ENCODE measurements at places on chromosomes 6 and 20.

DNA sequence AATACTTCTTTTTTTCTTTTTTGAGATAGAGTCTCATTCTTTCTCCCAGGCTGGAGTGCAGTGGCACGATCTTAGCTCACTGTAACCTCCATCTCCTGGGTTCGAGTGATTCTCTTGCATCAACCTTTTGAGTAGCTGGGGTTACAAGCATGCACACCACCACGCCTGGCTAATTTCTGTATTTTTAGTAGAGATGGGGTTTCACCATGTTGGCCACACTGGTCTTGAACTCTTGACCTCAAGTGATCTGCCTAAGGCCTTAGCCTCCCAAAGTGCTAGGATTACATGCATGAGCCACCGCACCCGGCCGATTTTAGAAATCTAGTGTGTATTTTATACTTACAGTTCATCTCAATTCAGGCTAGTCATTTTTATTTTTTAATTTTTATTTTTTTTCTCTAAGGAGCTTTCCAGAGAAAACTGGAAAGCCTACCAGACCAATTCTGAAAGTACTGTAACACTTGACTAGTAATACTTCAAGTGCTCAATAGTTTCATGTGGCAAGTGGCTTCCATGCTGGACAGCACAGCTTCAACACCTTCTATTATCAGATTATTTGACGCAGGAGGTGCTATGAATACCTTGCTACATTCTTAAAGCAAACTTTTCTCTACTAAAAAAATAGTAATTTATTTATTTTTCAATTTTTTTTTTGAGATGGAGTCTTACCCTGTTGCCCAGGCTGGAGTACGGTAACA, 25.0 kb downstream of the POLR1C start:
- no peak for DNase-seq

DNA sequence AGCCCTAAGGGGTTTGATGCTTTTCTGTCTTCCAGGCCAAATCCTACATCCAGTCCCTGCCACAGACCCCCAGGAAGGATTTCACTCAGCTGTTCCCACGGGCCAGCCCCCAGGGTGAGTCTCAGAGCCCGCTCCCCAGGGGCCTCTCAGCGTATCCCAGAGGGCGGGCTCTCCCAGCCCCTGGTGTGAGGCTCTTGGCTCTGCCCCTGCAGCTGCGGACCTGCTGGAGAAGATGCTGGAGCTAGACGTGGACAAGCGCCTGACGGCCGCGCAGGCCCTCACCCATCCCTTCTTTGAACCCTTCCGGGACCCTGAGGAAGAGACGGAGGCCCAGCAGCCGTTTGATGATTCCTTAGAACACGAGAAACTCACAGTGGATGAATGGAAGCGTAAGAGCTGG, 8.4 kb downstream of the MAPK13 start:
- no peak for DNase-seq

- DNase-seq = no peak
Observed at GRCh38 chr6:6402006-6402405, 81.5 kb upstream of the F13A1 start.

DNA sequence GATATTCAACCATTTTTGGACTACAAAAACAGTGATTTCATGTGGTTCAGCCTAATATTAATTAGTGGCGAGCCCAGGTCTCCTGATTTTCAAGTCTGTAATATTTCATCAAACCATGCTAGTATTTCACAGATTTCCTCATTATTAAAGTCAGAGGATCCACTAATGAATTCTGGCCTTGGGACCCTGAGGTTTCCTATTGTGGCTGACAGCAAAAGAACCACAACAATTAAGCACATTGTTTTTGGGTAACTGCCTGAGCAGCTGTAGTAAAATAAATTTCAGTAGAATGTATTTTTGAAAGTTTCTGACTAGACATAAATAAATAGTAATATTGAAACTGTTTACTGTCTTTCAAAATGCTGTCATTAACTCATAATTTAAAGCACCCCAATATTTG, 630.7 kb upstream of the MMS22L start:
- no peak for DNase-seq

DNA sequence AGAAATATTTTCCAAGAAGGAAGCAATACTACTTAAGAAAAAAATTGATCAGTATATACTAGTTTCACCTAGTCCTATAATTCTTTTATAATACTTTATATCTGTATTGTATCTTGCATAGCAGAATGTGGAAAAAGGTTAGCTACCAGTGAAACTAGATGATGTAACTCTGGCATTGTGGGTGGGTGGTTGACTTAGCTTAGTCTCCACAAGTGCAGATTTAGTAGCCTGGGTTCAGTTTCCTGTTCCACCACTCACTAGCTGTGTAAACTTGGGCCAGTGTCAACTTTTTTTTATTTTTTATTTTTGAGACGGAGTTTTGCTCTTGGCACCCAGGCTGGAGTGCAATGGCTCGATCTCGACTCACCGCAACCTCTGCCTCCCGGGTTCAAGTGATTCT, 2.0 kb downstream of the MUC21 start:
- DNase-seq = no peak

DNA sequence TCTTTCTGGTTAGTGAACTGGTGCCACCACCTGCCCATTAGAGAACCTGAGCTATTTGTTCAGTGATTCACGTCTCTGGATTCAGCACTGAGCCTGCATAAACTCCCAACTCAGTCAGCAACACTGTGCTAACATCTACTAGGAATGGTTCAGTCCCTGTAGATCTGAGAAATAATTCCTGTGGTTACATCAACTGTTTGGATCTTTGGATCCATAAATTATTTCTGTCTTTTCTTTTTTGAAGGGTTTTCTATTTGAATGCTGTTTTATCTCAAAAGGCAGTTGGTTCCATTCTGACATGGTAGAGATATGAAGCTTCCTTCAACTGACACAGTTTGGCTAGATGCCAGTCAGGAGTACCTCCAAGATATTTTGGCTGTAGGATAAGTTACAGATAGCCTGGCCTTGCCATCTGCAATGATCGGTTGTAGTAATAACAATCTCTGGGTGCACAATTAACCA, 125.9 kb downstream of the TRMT11 start:
- DNase-seq = no peak

DNA sequence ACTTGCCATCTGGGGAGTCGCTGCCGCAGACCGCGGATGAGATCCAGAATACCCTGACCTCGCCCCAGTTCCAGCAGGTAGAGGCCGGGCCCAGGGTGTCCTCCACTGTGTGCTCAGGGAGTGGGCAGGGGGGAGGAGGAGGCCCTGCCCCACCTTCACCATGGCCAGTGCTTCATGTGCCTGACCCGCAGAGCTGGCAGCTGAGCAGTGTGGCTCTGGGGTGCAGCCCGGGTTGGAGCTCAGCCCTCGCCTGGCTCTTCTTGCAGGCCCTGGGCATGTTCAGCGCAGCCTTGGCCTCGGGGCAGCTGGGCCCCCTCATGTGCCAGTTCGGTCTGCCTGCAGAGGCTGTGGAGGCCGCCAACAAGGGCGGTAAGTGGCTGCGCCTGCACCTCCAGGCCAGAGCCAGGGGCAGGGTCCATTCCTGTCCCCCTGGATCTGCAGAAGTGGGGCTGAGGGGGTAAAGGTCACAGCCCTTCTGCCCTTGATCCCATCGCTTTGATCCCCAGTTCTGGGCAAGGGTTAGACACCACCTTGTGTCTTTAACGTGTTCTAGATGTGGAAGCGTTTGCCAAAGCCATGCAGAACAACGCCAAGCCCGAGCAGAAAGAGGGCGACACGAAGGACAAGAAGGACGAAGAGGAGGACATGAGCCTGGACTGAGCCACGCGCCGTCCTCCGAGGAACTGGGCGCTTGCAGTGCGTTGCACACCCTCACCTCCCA, 5.5 kb downstream of the ADRM1 start:
- DNase-seq = no peak

DNA sequence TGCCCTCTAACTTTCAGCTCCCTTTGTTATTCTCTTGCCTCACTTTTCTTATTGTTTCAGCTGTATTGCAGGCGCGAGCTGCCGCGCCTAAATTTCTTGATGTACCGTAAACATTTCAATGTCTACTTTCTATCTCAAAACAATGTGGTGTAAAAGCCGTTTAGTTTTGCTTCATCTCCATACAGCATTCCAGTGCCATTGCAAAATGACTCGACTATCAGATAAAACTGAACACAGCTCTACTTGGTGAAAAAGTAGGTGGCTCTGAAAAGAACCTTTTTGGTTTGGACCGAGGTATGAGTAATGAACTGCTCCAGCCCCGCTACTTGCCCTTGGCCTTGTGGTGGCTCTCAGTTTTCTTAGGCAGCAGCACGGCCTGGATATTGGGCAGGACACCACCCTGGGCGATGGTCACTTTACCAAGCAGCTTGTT, 74.6 kb downstream of the OR2B2 start:
- DNase-seq = no peak

GRCh38 chr6:140599916-140600315, 1225.5 kb upstream of the CITED2 start:
- no peak for DNase-seq

Measured in large intestine (tissue), 12 donors.